ENCODE measurements at places on chromosomes 12 and 14.

GRCh38 chr14:98766818-98767217 is 505.2 kb downstream of the BCL11B start:
- no peak for DNase-seq

GRCh38 chr12:111451649-111452129 is 46.0 kb downstream of the SH2B3 start:
- DNase-seq, result no peak

DNA sequence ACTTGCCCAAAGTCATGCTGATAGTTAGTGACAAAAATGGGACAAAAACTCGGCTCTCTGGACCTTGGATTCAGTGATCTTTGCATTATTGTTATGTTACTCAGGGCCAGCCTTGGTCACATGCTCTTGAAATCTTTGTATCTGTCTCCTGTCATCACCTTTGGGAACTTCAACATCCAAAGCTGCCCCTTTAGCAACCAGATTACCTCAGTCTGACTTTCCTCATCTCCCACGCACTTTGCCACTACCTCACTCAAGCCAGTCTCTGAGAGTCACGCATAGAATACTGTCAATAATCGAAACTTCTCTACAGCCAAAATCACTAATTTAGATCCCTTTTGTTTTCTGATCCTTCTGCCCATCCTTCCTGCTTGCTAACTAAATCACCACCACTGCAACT is 90.8 kb upstream of the DAAM1 start:
- DNase-seq, result no peak

GRCh38 chr12:110717037-110717436 is 25.7 kb downstream of the PPP1CC start:
- DNase-seq, result no peak

- no peak for DNase-seq
These were observed 9.3 kb upstream of the CLEC12A start for GRCh38 chr12:9961901-9962300.

DNA sequence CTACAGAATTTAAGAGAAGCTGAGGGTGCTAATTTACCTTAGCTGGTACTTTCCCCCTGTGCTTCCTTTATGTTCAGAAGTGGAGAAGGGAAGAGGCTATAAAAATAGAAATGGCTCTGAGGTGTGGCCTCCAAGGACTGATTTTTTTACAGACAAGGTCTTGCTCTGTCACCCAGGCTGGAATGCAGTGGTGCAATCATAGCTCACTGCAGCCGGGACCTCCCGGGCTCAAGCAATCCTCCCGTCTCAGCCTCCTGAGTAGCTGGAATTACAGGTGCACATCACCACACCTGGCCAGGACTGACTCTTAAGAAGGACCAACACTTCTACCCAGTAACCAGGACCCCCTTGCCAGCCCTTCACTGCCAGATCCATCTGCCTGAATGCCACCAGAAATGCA is 23.9 kb upstream of the NAP1L1 start:
- DNase-seq, result no peak

DNA sequence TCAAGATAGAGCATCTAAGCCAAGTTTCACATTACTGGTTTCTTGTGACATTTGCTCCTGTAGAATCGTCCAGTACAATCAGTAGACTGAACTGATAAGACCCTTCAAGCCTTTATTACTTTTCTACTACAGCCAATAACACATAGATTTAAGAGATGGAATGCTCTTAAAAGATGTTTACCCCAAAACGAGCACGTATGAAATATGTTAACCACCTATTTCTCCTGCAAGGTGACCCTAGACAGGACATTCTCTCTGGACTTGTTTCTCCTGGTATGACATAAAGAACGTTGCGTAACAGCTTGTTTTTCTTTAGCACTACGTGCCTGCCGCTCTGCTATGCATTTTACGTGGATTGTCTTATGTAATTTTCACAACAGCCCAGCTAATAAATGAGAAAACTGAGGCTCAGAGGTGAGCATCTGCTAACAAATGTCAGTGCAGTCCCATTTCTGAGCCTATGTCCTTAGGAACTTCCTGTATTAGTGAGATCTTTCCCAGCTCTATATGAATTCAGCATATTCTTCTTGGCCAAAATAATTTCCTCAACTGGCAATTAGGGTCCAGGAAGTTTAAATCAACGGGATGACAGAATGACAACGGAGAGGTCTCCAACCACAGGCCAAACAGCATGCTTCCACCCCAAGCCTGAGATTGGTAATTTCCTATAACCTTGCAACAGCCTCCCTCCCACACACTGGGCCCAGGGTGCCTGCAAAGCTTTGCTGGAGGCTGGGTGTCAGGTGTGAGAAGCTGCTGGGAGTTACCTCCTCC is 3.7 kb downstream of the NFKBIA start:
- DNase-seq, result peak; percentile 73

DNA sequence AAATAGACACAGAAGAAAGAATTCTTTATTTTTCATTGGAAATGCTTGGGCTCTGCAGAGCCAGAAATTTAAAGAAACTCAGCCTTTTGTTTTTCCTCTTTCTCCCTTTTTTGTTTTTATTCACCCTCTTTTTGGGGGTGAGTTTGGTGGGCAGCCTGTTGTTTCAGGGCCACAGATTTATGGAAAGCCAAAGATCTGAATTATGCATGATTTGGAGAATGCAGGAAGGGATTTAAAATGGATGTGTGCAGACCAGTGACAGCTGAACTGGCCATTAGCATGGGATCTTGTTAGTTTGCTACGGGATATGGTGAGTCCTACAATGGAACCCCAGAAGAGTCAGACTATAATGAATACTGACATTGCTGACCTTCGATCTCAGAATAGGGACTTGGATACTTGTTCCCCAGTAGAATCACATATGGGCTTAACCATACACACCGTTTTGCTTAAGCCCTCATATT is 7.7 kb upstream of the ATXN2 start:
- DNase-seq, result no peak

DNA sequence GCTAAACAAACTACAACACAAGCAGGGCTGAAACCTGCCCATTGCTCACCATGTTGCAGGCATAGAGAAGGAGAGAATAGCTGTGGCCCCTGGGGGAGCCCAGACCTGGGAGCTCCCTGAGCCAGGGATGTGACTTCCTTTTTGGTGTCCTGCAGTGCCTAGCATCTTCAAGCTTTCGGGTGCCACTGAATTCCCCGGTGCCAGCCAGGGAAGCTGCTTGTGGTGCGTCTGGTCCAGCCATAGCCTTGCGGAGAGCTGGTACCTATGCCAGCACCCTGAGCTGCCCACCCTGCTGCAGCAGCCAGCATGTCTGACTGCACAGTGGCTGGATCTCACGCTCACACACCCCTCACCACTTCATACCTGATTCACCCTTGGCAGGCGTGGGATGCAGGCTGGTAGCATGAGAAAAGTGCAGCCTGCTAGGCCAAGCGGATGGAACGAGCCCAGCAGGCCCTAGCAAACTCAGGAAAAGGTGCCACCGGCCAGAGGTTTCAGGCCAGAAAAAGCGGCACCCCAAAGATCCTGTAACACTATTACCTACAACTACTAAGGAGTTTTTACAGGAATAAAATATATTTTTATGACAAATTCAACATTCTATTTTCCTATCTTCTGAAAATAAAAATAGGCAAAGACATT is 183.7 kb downstream of the CPNE8 start:
- DNase-seq, result no peak

DNA sequence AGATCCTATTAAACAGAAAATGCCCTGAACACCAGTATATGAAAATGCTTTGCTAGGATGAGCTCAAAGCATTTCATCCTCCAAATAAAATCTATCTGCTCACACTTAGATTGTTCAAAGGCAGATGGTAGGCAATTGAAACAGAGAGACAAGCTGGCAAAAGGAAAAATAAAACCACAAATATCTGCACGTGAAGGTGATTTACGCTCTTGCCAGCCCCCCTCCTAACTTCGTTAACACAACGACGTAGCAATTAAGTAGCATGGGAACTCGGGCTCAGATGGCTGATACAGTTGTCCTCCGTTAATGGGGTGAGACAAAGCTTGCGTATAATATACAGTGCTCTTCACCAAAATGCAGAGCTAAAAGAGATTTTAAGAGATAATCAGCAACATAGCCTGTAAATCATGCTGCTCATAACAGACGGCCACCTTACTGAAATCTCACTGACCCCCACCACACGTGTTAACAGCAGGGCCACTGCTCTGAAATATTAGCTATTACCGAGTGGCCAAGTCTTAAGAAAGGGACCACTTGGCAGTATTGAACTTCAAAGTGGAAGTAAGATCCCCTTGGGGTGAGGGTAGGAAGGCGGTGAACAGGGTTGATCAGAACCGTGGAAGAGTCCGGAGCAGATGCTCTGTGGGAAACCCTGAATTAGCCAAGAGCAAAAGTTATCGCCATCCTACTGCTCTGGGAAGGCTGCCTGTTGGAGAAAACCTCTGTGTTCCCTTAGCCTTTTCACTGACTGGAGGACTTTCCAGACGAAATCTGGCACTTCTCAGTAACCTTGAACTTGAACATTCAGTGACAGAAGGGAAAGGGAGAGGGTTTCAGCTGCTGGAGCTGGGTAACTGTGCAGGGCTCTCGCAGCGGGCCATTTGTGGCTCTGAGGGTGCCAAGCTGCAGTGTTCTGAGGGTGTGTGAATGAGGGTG is 23.1 kb downstream of the ETV6 start:
- DNase-seq, result no peak

- DNase-seq, result no peak
These were observed 1.9 kb upstream of the DYNC1H1 start for GRCh38 chr14:101962503-101962874.

- no peak for DNase-seq
These were observed 98.8 kb downstream of the AKAP6 start for GRCh38 chr14:32427726-32428528.

DNA sequence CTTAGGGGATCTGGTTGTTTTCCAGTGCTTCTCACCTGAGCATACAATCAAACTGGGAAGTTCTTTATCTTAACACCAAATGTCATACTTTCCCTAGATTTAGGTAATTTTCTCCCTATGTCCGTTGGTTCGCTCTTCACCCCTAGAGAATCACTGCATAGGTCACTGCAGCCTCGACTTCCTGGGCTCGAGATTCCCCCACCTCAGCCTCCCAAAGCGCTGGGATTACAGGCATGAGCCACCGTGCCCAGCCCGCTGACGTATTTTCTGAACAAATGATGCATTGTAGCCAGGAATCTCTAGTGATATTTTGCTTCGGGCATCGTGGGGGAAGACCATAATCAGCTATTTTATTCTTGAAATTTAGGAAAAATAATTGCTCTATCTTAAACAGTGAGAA is 1.1 kb upstream of the RPL41 start:
- DNase-seq, result no peak

- peak; percentile 82 for DNase-seq
These were observed 126.9 kb downstream of the DUSP6 start for GRCh38 chr12:89225401-89225800.

- no peak for DNase-seq
These were observed 9.7 kb downstream of the TOX4 start for GRCh38 chr14:21486640-21487087.

DNA sequence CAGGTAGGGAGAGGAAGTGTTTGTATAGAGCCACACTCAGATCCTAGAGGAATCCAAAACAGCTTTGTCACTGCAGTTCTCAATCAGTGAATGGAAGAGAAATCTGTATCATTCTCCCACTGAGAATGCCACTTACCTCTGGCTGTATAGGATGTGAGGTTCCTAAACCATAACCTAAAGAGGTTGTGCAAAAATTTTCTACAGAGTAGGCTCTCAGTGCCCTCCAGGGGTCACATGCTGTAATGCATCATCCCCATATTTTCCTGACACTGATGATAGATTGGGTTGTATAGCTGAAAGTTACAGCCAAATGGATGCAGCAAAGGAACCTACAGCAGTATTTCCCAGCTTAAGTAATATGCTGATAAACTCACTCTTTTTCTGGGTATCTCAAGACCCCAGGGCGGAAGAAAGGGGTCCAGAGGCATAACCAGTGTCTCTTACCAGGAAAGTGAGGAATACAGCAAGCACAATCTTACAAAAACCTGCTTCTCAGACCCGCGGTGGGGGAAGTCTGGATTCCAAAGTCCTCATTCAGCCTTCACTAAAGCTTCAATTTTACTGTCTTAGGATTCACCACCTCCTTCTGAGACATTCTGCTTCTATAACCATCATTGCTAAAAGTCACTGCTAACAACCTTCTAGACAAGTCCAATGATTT is 3.8 kb downstream of the BCDIN3D start:
- DNase-seq, result peak; percentile 35

DNA sequence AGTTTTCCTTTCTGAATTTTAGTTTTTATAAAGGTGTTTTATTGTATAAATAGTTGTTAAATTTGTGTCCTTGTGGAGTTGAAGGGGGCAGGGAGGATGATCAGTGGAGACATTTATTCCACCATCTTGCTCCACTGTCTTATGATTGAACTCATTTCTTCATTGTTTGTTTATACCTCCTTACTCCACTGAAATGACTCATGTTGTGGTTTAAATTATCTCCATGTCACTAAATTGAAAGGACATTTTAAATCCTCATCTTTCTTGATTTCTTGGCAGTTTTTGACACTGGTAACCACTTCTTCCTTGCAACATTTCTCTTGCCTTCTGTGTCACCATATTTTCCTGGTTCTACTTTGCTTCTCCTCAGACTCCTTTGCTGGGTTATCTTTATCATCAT is 23.6 kb upstream of the FERMT2 start:
- DNase-seq, result no peak

GRCh38 chr12:50529345-50529744 is 24.6 kb downstream of the DIP2B start:
- DNase-seq, result no peak

DNA sequence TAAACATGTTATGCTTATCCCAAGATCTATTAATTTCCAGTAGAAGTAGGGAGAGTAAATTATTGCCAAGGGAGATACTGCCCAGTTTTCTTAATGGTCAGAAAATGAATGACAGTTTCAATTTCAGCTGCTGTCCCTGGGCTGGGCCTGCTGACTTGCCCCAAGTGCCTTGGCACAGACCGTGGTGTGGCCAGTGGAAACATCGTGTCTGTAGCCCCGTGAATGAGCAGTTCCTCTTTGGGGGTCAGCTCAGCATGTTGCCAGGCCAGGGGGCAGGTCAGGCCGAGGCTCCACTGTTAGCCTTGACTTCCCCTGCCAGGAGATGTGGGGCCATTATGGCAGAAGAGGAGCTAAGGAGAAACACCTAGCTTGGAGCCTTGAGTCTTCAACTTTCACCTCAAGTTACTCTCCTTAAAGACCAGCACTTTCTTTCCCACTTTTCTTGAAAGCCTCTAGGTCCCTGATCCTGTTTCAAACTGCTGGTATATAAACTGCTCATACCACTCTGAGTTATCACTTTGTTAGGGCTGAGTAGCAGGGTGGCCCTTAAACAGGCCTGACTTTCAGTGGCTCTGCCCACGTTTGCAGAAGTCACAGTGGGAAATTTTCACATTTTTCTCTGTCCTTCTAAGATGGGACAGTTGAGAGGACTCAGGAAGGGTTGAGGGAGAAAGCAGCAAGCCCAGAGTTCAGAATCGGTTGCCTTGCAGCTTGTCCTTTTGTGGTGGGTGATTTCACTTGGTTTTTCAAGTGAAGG is 73.2 kb downstream of the SUSD6 start:
- no peak for DNase-seq

All from activated naive CD4-positive, alpha-beta T cell treated with anti-CD3 and anti-CD28 coated beads, Interleukin-2, amount 50 U/mL, for 16 hours (primary cell).